ENCODE measurements at places on chromosomes 4 and X.

DNA sequence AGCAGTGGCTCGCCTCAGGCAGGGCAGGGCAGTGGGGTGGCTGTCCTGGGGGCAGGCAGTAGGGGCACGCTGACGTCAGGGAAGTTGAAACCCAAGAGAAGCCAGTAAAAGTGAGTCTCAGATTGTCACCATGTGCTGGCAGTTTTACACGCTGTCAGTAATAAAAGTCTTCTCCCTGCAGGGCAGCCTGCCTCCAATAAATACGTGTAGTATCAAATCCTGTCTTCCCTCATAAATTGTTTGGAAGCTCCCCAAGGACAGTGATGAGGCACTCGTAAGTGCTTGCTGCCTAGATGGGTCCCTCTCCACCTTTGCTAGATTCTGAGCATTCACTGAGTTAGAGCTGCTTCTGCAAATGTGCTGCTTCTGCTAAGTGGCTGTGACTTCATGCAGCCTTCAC, 60.8 kb upstream of the MSANTD1 start:
- no peak for DNase-seq

GRCh38 chr4:142480244-142480643, 365.9 kb downstream of the INPP4B start:
- DNase-seq = no peak

DNA sequence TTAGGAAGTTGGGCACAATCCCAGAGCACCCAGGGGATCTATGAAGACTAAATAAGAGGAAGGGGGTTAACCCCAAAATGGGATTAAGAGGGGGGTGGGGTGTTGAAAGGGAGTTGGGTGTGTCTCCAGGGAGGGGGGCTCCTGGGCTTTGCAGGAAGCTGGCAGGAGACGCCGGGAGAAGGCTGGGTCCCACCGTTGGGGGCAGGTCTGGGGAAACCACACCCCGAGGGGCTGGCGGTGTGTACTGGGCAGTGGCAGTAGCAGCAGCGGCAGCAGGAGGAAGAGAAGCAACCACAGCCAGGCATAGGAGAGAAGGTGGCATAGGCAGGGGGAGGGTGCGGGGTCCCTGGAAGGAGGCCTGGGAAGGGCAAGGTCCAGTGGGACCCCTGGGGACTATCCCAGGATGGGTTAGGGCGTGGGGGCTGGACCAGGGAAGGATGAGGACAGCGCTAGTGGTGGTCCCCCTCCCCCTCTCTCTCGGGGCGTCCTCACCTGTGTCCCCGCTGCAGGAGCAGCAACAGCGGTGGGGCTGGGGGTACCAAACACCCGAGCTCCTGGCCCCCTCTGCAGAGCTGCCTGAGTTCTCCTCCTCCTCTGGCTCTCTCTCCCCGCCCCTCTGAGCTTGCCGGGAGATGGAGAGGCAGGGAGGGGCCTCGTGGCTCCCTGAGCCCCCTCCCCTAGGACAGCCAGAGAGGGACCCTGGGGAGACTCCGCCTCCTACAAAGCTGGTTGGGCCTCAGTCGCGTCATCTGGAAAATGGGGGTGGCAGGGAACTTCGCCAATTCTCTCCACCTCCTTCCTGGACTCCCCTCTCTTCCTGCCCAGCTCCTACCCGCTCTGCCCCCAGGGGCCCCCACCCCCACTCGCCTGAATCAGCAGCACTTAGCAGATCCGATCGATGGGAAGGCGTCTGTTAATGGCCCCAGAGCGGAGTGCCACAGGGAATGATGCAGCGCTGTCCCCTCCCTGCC, at the start of gene KCND1:
Gene KCND1, minus strand, starts transcription at position 596 of the 971 bp plus-strand sequence. CDS start 1,573 bp downstream, outside the sequence.
- no peak for DNase-seq

DNA sequence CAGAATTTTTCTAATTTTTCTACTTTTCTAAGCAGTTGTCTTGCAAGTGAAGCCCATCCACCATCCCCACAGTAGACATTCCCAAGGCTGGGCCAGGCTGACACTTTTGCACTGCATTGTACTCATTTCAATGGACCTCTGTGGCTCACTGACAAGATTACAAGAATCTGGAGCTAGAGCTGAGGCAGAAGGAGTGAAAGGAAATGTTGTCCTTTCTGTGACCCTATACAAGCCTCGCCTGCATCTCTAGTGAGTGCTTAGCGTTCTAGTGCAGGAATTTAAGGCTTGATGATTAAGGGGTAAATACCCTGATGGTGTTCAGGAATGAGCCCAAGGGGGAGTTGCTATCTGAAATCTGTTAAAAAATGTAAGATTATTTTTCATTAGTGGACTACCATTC, 6.3 kb downstream of the MAGED1 start:
- no peak for DNase-seq

- DNase-seq = no peak
These were observed 142.8 kb downstream of the GRIA2 start for GRCh38 chr4:157363360-157363759.
